ENCODE measurements at places on chromosomes 16 and 17.

GRCh38 chr16:77721752-77722308 is 484 bp upstream of the NUDT7 start:
- no peak for DNase-seq

DNA sequence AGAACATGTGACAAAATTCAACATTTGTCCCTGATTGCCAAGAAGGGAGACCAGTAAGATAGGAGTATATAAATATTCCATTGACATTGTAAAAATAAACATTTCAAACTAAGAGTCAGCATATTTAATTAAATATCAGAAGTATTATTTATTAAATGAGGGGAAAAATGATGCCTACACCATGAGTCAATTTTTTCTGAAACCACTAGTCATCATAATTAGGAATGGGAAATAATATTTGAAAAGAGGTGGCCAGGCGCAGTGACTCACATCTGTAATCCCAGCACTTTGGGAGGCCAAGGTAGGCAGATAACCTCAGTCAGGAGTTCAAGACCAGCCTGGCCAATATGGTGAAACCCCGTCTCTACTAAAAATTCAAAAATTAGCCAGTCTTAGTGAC is 2.1 kb downstream of the CMTM1 start:
- DNase-seq = no peak

DNA sequence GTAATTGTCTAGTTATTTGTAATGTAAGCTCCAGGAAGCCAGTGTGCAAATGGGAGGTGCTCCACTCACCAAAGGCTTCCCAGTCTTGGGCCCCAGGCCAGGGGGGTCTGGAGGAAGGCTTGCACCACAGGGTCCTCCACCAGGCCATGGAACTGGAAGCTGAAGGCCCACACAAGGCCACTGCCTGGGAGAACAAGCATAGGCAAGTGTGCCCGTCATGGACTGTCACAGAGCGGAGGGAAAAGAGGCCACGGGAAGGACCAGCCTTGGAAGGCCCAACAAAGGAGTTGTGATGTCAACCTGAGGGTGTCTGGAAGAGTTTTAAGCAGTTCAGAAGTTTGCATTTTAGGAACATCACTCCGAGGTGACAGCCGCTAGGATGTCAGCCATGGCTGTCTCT is 3.0 kb upstream of the SRRM2 start:
- no peak for DNase-seq

GRCh38 chr17:79970576-79971068 is 65.0 kb downstream of the TBC1D16 start:
- DNase-seq = peak; percentile 62

- DNase-seq = peak; percentile 76
Measured at GRCh38 chr17:68011199-68011665, 15.0 kb upstream of the C17orf58 start.

DNA sequence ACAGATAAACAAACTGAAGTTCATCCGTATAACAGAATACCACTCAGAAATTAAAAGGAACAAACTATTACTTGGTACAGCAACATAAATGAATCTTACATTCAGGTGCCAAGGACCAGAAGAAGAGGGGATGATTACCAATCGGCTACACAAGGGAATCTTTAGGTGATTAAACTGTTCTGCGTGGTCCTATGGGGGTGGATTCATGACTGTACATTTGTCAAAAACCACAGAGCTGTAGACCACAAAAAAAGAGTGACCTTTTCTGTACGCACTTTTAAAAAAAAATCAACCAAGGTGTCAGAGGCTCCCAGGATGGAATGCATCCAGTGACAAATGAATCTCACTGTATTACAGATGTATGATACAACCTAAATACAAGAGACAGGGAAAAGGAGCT is 110.8 kb downstream of the CDYL2 start:
- DNase-seq = no peak
